Peyer's patch (tissue), 4 donors: ENCODE measurements at places on chromosomes 13 and 19.

GRCh38 chr19:45187421-45188100 is 9.0 kb downstream of the BLOC1S3 start:
- no peak for DNase-seq

DNA sequence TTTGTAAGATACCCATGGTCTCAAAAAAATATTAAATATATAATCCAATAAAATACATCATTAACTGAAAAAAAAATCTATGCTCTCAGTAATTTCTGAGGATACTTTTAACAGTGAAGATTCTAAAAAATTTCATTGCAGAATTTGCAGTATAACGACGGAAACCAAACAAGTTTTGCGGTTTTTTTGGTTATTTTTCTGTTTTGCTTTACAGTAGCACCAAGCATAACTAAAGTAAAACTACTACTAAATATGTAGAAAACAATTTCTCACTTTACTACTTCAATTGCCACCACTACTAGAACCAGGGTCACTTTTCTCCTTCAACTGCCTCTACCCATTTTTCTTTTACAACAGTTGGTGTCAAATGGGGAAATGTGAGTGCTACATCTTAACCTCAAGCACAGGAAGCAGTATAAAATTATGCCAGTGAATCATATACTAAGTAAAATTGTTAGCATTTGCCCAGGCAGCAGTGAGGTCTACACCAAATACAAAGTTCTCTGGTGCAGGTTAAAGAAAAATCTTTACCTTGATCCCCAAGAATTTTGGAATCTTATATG is 24.1 kb downstream of the MICU2 start:
- DNase-seq = no peak

DNA sequence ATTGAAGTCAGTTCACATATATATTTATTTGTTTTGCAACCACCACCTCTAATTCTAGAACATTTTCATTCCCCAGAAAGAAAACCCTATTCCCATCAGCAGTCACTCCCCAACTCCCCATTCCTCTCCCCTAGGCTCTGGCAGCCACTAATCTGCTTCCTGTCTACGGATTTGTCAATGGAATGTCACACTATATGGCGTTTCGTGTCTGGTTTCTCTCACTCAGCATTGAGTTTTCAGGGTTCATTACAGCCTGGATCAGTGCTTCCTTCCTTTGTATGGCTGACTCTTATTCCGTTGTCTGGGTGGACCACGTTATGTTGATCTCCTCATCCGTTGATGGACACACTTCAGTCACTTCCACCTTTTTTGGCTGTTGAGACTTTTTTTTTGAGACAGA is 9.3 kb downstream of the COLGALT1 start:
- no peak for DNase-seq

DNA sequence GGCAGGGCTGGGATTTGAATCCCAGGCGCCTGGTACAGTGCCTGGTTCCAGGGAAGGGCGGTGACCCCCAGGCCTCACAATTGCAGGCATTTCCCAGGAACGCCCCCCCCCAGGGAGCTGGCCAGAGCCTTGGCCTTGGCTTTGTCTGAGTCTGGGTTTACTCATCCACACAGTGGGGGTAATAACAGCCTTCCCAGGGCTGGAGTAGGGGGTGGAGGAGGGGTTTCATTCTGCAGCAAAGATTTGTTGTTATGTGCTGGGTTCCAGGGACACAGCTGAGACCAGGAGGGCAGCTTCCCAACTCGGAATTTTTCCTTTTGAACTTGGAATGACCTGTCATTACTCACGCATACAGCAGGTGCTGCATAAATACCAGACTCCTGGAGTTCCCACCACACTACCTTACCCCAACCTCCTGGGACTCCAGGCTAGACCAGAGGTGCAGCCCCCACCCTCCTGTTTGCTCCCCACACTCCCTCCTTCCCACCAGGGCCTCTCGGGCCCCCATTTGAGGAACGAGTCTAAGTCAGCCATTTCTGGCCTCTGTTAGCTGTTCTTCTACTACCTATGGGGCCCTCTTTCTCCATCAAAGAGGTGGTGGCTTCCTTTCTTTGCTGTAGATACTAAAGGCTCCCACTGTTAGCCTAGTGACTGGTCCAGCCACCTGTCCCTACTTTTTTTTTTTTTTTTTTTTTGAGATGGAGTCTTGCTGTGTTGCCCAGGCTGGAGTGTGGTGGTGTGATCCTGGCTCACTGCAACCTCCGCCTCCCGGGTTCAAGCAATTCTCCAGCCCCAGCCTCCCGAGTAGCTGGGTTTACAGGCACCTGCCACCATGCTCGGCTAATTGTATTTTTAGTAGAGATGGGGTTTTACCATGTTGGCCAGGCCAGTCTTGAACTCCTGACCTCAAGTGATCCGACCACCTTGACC is 1.6 kb upstream of the ADAMTS10 start:
- DNase-seq = no peak

- no peak for DNase-seq
Measured at GRCh38 chr13:23074075-23074828, 106.5 kb upstream of the SGCG start.
